ENCODE measurements at places on chromosomes 6 and 20.

DNA sequence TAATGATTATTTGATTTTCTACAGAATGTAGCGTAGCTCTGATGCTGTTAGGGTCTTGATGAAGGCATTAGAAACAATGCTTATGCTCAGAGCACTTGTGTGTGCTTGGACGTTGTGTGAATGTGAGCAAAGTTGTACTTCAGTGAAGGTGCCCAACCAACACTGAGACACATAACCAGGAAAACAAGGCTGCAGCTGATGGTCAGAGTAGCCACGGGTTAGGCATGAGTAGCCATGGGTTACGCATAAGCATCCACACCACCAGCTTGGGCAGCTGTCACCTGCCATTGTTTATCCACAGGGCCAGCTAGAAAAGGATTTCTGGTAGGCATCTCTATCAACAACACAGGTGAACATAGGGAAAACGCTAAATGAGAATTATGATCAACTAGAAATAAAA lies 326.6 kb downstream of the NRN1 start:
- DNase-seq = no peak

GRCh38 chr20:2760297-2760951 lies 40.0 kb downstream of the CPXM1 start:
- no peak for DNase-seq

GRCh38 chr20:13441388-13441787 lies 197.3 kb downstream of the TASP1 start:
- no peak for DNase-seq

- DNase-seq = no peak
Observed at GRCh38 chr6:10617008-10617696, 77.3 kb downstream of the C6orf52 start.

GRCh38 chr6:51684603-51685002 lies 402.8 kb downstream of the PKHD1 start:
- DNase-seq = no peak

Measured in pancreas (tissue), 10 donors.